NB4 (cell line): ENCODE measurements at places on chromosomes 1 and 21.

- no peak for DNase-seq
These were observed 38.3 kb downstream of the TCEANC2 start for GRCh38 chr1:54091666-54092065.

GRCh38 chr1:92886886-92887419 is 55.1 kb downstream of the RPL5 start:
- no peak for DNase-seq

DNA sequence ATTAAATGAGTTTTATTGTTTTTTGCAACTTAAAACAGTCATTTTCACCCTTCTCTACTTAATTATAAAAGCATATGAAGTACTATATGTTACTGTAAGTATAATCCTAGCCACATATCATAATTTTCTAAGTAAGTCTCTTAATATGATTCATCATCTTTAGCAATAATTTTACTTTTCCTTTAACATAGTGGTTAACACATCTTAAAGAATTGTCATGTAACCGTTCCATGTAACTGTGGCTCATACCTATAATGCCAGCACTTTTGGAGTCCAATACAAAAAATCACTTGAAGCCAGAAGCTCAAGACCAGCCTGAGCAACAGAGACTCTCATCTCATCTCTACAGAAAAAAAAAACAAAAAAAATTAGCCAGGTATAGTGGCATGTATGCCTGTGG is 260.6 kb upstream of the DUSP10 start:
- no peak for DNase-seq

GRCh38 chr1:119226321-119226720 is 85.9 kb upstream of the WARS2 start:
- DNase-seq: no peak

DNA sequence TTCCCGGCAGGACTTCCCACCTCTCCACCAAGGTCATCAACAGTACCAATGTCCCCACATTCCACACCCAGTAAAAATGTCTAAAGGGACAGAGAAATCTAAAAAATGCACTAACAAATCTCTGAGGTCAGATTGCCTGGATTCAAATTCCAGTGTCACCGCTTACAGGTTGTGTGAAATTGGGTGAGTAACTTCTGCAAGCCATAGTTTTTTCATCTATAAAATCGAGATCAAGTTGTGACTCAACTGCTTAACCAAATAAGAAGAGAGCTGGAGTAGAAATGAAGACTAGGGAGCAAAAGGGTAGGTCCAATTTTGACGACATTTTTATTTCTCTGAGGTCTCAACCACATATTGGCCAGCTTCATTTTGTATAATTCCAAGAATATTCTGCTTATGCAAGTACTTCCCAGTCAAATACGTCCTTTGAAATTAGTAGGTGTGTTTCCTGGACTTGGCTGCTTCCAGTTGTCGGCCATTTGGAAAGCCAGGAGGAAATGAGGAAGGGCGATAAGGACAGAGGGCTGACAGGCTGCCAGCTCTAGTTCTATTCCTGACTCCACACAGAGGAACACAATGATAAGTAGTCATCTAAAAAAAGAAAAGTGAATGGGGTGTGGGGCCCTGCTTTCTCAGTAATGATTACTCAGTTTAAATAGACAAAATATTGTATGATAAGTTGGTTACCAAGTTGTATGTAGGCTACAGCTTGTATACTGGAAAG is 57.7 kb upstream of the ZC3H11B start:
- DNase-seq: no peak

DNA sequence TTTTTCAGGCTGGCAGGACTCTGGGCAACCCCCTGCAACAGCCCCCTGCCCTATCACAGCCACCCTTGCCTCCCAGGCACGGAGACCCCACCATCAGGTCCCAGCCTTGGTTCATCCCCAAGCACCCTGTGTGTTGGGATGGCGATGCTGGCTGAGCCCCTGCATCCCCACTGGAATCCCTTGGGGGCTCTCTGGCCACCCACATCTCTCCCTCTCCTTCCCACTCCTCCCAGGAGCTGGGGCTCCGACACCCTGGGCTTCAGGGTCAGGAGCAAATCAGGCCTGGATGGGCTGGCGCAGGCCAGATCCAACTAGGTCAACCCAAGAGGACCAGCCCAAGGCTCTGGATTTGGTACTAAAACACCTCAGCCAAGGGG is 25.9 kb downstream of the COL6A1 start:
- no peak for DNase-seq

DNA sequence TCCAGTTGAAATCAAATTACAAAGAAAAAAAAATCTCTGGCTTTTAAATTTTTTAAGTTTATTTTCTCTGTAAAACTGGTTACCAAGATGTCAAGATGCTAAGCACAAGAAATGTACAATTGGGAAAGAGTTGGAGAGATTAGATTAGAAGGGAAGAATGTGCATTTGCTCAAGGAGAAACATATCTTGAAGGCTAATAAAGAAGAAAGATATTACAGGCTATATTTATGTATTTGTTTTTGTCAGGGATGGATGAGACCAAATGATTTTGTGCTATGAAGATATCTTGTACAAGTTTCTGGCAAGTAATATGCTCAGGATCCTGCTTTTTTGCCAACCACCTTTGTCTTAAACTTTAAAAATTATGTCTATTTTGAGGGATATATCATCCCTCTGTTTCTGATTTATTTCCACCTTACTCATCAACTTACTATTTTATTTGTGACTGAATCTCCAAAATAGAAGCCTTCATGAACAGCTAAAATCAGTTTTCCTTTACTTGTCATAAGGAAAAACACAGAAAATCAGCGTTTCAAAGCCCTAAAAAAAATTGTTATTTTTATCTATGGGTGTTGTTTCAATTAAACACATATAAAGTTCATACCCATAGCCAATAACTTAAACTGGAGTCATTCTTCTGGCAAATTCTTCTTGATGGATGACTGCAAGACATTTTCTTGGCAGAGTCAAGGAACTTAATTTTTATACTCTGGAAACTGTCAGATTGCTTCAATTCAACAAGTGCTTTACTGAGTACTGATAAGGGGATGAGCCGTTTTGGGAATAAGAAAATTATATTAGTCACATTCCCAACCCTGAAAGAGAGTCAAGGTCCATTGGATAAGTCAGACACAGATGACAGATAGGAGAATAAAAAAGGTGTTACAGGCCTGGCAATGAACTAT is 141.8 kb downstream of the CTH start:
- DNase-seq: no peak

GRCh38 chr1:98044071-98044697 is 123.3 kb upstream of the DPYD start:
- DNase-seq: no peak

DNA sequence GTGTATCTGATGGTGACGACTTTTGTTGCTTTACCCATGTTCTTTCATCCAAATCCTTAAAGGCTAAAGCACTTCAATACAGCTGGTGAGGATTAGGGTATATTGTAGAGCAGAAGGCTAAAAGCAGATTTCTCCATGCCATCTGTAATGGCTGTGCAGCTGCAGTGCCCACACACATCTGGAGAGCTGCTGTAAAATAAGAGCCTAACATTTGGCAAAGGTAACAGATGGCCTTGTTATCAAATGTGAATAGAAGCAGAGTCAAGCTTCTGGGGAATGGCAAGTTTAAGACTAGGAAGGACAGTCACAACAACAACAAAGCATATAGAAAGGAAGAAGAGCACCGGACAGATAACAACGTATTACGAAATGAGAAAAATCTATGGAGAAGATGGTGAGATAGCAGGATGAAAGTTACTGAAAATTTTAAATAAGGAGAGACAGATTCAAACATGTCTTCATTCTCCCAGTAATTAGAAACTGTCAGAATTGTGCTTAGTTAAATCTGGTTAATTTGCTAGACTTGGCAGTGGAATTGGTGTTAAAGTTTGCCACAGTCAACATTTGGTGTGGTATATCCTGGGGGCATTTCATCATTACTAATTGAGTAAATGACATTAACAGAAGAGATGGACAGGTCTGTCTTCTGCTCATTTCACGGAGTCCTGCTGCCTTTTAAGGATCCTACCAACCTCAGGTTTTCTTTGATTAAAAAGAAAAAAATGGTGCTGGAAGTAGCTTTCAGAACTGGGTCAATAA is 1093.2 kb downstream of the ADGRL2 start:
- no peak for DNase-seq

DNA sequence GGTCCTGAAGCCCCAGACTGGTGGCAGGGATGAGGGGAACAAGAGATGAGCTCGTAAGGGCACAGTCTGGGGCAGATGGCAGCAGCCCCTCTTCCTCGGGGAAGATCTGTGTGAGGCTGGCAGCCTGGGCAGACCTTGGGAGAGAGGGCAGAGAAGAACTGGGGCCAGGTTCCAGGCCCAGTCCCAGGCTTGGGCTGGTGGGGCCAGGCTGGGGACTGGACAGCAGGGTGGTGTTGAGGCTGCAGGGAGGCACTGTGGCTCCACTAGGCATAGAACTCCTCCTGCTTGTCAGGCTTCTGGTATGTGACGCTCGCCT is 35.7 kb downstream of the SDC3 start:
- DNase-seq: no peak
